Stimulated activated CD8-positive, alpha-beta memory T cell treated with anti-CD3 and anti-CD28 coated beads, Interleukin-15, amount 100 ng/mL, for 4 hours (primary cell): ENCODE measurements at places on chromosomes 11 and 22.

DNA sequence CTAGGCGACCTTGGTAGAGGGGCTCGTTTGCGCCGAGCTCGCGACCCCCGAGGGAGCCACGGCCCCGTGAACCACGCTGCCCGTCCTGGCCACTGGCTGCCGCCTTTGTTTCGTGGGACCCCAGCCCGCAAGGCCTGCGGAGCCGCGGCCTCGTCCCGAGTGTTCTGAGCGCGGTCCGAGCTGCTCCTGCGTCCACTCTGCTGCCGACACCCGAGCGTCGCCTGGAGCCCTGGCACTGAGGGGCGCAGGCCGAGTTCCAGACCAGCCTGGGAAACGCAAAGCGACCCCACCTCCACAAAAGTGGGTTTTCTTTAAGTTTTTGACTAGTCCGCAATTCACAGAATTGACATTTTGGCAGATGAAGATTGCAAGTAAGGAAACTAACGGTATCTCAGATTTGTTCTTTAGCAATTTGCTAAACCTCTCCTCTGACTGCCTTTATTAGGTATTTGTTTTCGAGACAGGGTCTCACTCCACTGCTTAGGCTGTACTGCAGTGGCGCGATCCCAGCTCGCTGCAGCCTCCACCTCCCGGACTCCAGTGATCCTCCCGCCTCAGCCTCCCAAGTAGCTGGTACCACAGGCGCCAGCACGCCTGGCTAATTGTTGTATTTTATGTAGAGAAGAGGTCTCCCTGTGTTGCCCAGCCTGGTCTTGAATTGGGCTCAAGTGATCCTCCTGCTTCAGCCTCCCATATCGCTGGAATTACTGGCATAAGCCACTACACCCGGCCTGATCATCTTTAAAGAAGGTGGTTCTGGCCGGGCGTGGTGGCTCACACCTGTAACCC is 879 bp upstream of the RNH1 start:
- DNase-seq: no peak

GRCh38 chr11:108496643-108497256 is 1.4 kb downstream of the POGLUT3 start:
- no peak for DNase-seq

DNA sequence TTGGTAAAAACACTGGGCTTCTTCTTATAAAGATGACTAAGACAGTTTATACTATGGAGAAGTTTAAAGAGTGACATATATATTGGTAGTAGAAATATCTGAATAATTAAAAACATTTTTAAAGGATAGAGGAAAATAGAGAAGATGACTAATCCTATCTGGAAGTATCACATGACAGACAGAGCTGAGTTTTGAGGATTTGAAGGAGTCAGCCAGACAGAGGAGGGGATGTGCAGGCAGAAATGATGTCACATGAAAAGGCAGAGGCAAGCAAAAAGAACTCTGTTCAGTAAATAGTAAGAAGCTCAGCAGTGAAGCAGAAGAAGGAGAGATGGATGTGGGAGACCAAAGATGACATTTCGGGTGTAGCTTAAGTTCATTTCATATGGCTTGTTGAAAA is 1.6 kb downstream of the OR10A2 start:
- DNase-seq: no peak

GRCh38 chr11:12696911-12697581 is 22.8 kb downstream of the TEAD1 start:
- no peak for DNase-seq

- DNase-seq: no peak
Observed at GRCh38 chr11:129815596-129816461, at the start of gene TMEM45B. Gene TMEM45B, plus strand, starts transcription at chr11:129815848. Its CDS starts 36,635 bp downstream, at chr11:129852483.
